Endothelial cell of umbilical vein (primary cell): ENCODE measurements at places on chromosomes 6 and 20. TPM values are rescaled to one million over a fixed set of nuclear protein-coding genes. Genes with fewer than 3 reads are reported as not detected.

PACRG gene
- total RNA-seq, result not detected in 2 replicates

SPTLC3 gene
- total RNA-seq, result 0.23 and 0.29 TPM in 2 replicates

DOK5 gene
- total RNA-seq, result 5.7 and 14.2 TPM in 2 replicates

PREX1 gene
- 65.7 and 72.9 TPM in 2 replicates for total RNA-seq

MARCKS gene
- total RNA-seq, result 315 and 320 TPM in 2 replicates

RHAG gene
- total RNA-seq, result not detected in 2 replicates

OTOR gene
- total RNA-seq, result not detected in 2 replicates

PPP1R11 gene
- 32.4 and 37.6 TPM in 2 replicates for total RNA-seq

SIRPD gene
- total RNA-seq, result not detected in 2 replicates

VGLL2 gene
- total RNA-seq, result not detected in 2 replicates

AIF1 gene
- total RNA-seq, result not detected in 2 replicates

TMEM170B gene
- total RNA-seq, result 4.1 and 4.2 TPM in 2 replicates

GTSF1L gene
- total RNA-seq, result not detected in 2 replicates

TPD52L2 gene
- total RNA-seq, result 114 and 123 TPM in 2 replicates

SLC22A3 gene
- total RNA-seq, result not detected in 2 replicates

RFX6 gene
- not detected in 2 replicates for total RNA-seq

HUS1B gene
- 1.2 and 1.8 TPM in 2 replicates for total RNA-seq

GJA1 gene
- total RNA-seq, result 235 and 288 TPM in 2 replicates

HMGA1 gene
- 1,031 and 1,108 TPM in 2 replicates for total RNA-seq

NKX2-2 gene
- not detected in 2 replicates for total RNA-seq

SIGLEC1 gene
- total RNA-seq, result not detected in 2 replicates

SALL4 gene
- 1.4 and 1.9 TPM in 2 replicates for total RNA-seq

ACAT2 gene
- total RNA-seq, result 114 and 131 TPM in 2 replicates

DSP gene
- total RNA-seq, result 0.32 and 0.77 TPM in 2 replicates

XKR7 gene
- total RNA-seq, result 0.04 TPM in 1 of 2 replicates, not detected in the other

PGC gene
- total RNA-seq, result not detected in 2 replicates

NCR2 gene
- total RNA-seq, result not detected in 2 replicates

PMEPA1 gene
- total RNA-seq, result 31.6 and 47.1 TPM in 2 replicates

ACTL10 gene
- 0.62 and 1.4 TPM in 2 replicates for total RNA-seq

TP53TG5 gene
- total RNA-seq, result not detected in 2 replicates

CFB gene
- 0.51 and 1.5 TPM in 2 replicates for total RNA-seq

LKAAEAR1 gene
- total RNA-seq, result not detected in 2 replicates

ZNF341 gene
- 3.9 and 4.9 TPM in 2 replicates for total RNA-seq

KCNK16 gene
- total RNA-seq, result not detected in 2 replicates

KCNG1 gene
- 0.37 and 1.1 TPM in 2 replicates for total RNA-seq

C6orf132 gene
- total RNA-seq, result 0.07 and 0.71 TPM in 2 replicates

POU5F1 gene
- not detected in 2 replicates for total RNA-seq

NELFCD gene
- 92.5 and 93.2 TPM in 2 replicates for total RNA-seq

HLA-DRB1 gene
- total RNA-seq, result not detected in 2 replicates

DEFB132 gene
- total RNA-seq, result not detected in 2 replicates

RAD21L1 gene
- total RNA-seq, result not detected in 2 replicates

RBL1 gene
- total RNA-seq, result 16.8 and 20.1 TPM in 2 replicates

UST gene
- 0.81 and 0.84 TPM in 2 replicates for total RNA-seq
